ENCODE measurements at places on chromosomes 6 and 20. TPM values are rescaled to one million over a fixed set of nuclear protein-coding genes. Genes with fewer than 3 reads are reported as not detected.
A peak's percentile ranks its signal among the peaks of the same experiment; 100 is the strongest.

The TAGAP gene
- 7.7 TPM for total RNA-seq

DNA sequence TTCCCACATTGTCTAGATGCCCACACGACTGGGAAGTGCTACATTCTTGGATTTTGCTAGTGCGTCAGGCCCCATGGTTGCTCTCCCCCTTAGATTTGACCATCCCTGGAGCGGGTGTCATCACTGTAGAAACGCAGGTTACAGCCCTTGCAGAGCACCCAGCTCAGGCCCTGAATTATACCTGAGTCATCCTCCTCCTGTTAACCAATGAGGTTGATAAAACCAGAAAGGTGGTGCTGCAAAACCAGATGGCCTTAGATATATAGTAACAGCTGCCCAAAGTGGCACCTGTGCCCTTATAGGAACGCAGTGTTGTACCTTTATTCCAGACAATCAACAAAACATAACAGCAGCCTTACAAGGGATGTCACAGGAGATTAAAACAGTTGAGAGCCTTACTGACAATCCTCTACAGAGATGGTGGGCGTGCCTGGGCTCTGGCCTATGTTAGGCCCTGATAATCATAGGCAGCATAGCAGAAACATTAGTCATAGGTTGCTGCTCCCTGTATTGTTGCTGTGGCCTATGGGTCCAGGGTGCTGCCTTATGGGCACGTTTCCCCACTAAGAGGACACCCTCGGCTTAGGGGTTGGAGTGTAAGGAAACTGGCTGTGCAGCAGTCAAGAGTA, 33.6 kb upstream of the HSF2 start:
- DNase-seq, result no peak

- no peak for DNase-seq
These were observed 82.7 kb upstream of the DUSP22 start for GRCh38 chr6:209432-210103.

The FGD2 gene
- total RNA-seq, result 6.7 TPM

The FRS3 gene
- 7.8 TPM for total RNA-seq

The MAN1A1 gene
- total RNA-seq, result 52.2 TPM

The MYT1 gene
- total RNA-seq, result 7.0 TPM

DNA sequence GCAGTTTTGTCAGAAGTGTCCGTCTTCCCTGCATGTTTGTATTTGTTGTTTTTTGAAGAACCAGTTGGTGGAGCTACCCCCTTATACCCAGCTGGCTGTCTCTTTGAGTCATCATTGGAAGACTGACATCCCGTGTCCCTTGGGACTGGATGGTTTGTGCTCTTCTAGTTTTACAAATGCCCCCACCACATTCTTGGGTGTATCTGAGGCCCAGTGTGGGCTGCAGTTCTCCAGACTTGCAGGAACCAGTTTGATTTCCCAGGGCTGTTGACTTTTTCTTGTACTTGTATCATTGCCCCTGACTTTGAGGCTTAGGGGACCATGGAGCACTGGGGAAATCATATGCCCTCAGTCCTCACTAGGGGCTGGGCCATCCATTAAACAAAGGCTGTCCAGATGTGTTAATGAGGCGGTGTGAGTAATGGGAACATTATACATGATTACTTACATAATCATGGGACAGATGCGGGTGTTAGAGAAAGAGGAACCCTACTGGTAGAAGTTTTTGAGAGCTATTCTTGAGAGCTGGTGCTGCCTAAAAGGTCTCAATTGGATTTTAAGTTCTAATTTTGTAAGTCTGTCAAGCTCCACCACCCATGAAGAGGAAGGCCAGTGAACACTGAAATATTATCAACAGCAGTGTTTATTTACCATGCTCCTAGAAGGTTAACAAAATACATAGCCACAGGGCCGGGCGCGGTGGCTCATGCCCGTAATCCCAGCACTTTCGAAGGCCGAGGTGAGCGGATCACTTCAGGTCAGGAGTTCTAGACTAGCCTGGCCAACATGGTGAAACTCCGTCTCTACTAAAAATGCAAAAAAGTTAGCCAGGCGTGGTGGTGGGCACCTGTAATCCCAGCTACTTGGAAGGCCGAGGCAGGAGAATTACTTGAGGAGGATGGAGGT, 8.5 kb downstream of the JARID2 start:
- no peak for DNase-seq

GRCh38 chr6:20936949-20937348, 402.7 kb downstream of the CDKAL1 start:
- DNase-seq, result no peak

The TRIM15 gene
- not detected for total RNA-seq

DNA sequence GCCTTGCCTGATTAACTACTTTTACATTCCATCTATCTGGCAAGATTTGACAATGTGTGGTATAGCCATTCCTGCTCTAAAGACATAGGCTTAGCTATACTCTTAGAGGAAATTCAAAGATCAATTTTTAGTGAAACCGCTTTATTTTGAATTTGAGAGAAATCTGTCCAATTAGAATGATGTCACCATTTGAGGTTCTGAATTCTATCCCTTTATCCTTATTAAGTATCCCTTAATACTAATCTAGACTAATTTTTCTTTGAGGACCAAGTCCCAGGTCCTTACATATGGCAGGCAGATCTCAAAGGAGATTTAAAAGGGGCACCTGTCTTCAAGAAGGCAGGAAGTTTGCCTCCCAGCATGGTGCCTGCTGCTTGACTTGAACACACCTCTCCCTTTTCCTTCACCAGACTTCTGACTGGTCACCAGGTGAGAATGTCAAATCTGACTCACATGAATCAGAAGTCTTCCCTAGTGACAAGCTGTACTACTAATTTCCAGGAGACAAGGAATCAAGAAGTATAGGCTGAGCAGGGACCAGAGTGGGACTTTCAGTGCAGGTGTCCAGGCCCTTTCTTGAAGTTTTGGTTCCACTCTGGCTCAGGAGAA, 15.0 kb upstream of the MRAP2 start:
- DNase-seq, result no peak

DNA sequence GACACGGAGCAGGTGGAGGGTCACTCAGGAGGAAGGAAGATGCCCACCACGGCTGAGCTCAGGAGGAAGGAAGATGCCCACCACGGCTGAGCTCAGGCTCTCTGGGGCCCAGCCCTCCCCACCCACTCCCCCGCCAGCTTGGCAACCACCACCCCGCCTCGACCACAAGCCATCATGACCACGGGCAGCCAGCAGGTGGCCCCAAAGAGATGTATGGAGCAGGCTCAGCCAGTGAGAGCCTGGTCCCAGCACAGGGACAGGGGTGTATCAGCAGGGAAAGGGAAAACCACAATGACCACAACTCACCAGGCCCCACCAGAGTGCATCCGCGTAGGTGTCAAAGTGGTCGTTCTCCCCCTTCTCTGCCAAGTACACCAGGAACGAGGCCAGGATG, 30.4 kb downstream of the KCNQ2 start:
- DNase-seq, result peak; percentile 73

DNA sequence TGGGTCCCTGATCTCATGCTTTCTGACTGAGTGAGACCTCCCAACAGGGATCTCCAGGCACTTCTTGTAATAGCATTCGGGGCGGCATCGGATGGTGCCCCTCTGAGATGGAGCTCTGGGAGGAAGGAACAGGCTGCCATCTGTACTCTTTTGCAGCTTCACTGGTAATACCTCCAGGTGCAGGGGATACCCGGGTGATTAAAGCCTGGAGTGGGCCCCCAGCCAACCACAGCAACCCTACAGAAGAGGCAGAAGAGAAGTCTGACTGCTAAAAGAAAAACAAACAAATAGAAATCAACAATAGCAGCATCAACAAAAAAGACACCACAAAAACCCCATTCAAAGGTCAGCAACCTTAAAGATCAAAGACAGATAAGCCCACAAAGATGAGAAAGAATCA, 19.1 kb upstream of the PGK2 start:
- DNase-seq, result no peak

- peak; percentile 31 for DNase-seq
These were observed 45.2 kb upstream of the PAK5 start for GRCh38 chr20:9884061-9884460.

- DNase-seq, result no peak
These were observed 154.7 kb upstream of the SGK1 start for GRCh38 chr6:134472661-134473060.

DNA sequence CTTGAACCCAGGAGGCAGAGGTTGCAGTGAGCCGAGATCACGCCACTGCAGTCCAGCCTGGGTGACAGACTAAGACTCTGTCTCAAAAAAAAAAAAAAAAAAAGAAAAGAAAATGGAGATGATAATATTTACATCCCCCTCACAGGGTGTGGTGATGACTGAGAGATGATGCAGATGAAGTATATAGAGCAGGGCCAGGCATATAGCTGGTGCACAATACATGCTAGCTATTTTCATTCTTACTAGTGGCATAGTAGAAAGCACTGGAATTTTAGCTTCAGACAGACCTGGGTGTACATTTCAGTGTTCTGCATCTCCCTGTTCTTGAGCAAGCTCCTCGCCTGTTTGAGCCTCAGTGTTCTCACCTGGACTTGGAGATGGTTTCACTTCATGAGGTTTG, 36.9 kb downstream of the CEBPB start:
- no peak for DNase-seq

- DNase-seq, result no peak
These were observed 139.3 kb downstream of the RFPL4B start for GRCh38 chr6:112486454-112486853.

DNA sequence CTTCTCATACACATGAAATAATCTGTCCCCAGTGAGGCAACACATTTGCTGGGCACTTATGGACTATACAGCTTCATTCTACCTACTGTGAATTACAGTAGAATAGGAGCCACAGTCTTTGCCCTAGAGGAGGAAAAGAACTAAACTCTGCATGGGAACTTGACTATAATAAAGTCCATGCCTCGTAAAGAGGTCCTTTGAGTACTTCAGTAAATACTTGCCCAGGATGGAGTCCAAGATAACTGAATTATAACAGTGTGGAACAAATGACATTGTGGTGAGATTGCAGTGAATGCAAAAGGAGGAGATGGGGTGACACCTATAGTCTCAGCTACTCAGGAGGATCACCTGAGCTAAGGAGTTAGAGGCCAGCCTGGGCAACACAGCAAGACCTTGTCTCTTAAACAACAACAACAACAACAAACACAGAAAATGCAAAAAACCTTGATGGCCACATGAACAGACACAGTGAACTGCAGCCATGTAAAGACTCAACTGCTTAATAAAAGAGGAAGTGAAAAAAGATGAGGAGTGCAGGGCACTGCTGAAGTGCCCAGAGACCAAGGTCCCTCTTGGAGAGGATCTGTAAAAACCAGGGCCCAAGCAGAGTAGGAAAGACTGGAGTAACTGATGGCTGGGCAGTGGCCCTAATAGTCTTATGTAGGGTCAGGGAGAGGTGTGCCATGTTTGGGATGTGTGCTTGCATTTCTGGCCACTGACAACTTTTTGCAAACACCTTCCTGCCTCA, 3.7 kb downstream of the MRPS18A start:
- no peak for DNase-seq

The TCP11 gene
- total RNA-seq, result 2.0 TPM

The MYH7B gene
- total RNA-seq, result 1.6 TPM

The TINAG gene
- 0.10 TPM for total RNA-seq

The BPIFB1 gene
- not detected for total RNA-seq

- DNase-seq, result no peak
These were observed 37.2 kb upstream of the PHACTR1 start for GRCh38 chr6:12679341-12679740.

The RRP36 gene
- 51.8 TPM for total RNA-seq

- DNase-seq, result no peak
These were observed 2.2 kb downstream of the CLDN20 start for GRCh38 chr6:155265843-155266535.

DNA sequence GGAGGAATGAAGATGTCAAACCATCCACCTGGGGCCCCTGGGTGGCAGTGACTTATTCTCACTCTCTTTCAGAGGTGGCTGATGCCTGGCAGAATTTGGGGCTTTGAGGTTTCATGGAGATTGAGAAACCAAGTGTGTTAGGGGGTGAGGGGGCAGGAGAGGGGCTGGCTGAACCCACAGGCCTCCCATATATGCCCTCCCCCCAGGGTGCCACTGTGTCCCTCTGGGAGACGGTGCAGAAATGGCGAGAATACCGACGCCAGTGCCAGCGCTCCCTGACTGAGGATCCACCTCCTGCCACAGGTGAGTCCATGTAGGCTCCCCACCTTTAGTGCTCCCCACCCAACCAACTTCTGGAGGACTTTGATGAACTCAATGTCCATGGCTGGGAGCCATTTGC, 7.6 kb downstream of the GLP1R start:
- no peak for DNase-seq

The NHLRC1 gene
- 2.4 TPM for total RNA-seq

The KCTD20 gene
- total RNA-seq, result 108 TPM

DNA sequence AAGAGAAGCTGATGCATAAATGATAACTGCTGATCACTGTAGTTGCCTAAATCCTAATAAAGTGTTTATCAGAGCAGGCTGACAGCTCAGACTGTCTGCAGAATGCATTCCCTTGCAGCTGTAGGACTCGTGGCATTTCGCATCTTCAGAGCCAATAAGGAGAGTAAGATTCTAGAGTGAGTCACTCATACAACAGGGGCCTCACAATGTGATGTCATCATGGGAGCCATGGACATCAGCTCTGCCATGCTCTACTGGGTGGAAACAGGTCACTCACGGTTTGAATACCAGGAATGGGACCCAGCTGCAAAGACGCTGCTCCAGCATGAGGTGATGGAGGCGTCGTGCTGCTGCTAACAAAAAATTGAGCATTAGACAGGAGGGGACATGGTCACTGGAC, 7.4 kb downstream of the FAM209B start:
- DNase-seq, result no peak

- DNase-seq, result no peak
These were observed 6.8 kb upstream of the ADTRP start for GRCh38 chr6:11785415-11785773.

The HLA-DPB1 gene
- total RNA-seq, result 21.3 TPM
